ENCODE measurements at places on chromosomes 11 and 22.

DNA sequence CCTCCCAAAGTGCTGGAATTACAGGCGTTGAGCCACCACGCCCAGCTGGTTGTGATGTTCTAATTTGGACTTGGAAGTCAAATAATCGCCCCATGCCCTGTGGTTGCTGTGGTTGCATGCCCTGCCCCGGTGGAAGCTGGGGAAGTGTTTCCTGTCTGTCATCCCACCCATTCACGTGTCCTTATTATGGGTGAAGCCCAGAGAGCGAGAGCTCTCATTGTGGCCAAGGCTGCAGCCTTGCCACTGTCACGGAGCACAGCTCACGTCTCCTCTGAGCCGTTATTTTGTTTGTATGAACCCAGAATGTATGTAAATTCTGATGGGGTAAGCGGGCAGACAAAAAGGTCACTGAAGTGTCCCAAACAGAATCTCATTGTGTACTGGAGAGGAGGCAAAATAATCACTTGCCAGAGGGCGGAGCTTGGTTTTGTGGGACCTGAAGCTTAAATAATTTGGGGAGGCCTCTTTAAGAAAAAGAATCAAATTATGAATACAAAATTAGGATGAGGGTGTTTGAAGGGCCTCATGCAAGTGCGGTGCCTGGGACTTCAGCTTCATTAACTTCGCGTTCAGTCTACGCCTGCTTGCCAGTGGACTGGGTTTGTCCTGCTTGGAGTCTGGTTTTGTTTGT lies 25.8 kb upstream of the TREH start:
- DNase-seq: no peak

DNA sequence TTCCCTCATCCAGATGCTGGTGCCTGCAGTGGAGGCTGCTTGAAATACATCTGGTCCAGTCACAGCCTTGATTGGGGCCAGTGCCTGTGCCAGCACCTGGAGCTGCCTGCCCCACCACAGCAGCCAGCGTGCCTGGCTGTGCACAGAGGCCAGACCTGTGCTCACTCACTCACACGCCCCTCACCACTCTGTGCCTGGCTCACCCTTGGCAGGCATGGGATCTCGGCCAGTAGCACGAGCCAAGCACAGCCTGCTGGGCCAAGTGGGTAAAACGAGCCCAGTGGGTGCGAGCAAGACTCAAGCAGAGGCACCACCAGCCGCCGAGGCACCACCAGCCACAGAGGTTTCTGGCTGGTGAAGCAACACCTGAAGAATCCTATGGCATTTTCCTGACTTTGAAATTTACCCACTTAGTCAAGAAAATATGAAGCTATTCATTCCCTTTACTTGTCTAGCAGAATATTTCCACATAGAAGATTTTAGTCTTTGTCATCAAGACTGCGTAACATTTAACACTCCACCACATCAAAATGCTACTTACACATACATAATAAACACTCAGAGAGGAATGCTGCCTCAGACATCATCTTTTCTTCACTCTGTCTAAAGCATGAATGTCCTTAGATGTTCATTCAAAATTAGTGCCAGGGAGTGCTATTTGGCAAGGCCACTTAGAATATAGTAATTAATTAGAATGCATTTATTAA lies 424.3 kb upstream of the FAT3 start:
- DNase-seq: no peak

GRCh38 chr11:65295001-65295400 lies 19.7 kb upstream of the CDC42EP2 start:
- no peak for DNase-seq

DNA sequence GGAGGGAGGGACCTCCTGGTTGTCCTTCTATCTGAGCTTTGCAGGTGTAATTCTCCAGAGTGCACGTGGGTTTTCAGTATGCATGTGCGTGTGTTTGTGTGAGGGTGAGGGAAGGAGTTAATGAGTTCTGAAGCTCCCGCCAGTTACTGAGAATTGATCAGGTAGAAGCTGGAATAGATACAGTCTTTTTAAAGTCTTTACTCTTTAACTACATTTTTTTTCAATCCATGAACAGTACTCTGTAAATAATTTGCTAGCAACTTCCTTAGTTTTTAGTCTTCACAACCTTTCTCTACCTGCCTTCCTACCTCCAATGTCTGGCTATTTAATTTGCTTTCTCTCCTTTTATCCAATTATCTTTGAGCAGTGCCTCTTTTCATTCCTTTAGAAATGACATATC lies 25.5 kb downstream of the ARHGAP42 start:
- DNase-seq: no peak

DNA sequence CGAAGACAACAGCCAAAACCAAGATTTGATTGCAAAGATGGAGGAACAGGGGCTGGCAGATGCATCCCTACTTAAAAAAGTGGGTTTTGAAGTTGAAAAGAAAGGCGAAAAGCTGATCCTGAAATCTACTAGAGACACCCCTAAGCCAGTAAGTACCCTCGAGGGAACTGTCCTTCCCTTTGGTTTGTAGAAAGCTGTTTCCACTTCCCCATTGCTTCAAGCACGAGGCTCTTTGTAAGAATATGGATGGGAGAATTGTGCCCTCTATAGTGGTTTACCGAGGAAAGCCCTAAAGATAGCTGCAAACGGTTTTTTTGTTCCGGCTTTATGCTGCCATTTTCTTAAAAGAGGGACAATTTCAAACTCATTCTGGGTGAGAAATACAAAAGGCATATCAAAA lies 133.9 kb downstream of the WNT7B start:
- DNase-seq: no peak

DNA sequence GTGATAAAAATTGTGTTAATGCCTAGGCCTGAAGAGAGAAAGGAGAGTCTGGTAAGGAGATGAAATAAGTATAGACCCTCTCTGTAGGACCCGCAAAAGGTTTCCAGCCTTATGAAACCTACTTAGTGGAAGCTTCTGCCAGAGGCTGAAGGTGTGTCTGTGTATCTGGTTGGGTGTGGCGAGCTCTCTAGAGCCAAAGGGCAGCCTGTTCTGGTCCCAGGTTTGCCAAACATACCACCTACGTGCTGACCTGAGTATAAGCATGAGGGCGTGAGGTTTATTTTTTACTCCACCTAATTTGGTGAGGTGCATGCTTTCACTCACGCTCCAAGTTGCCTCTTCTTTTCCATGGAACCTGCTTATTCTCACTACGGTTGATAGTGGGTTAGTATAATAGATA lies 5.6 kb downstream of the CSTPP1 start:
- no peak for DNase-seq

- no peak for DNase-seq
Observed at GRCh38 chr22:43260331-43261231, 73.6 kb upstream of the TTLL12 start.

DNA sequence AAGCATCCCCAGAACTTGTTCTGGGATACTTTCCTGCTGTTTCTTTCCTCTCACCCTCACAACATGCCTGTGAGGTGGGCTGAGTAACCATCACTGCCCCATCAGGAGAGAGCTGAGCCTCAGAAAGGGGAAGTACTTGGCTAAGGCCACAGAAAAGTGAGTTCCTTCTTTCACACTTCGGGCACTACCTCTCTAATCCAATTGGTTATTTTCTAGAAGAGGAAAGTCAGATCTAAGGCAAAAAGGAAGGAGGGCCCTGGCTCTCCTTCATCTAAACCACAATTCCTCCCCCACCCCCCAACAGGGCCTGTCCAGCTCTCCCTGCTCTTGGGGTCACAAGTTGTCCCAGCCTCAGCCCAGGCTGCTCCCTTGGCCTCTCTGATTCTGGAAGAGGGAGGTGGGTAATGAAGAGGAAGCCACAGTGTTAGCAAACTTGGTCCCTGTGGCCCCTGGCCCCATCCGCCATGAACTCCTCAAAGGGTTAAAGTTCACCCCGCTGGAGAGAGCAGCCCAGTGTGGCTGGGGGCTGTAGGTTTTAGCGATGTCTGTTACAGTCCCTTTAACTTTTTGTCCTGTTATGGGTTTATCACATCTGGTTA lies 34.0 kb downstream of the SLC22A12 start:
- DNase-seq: no peak

DNA sequence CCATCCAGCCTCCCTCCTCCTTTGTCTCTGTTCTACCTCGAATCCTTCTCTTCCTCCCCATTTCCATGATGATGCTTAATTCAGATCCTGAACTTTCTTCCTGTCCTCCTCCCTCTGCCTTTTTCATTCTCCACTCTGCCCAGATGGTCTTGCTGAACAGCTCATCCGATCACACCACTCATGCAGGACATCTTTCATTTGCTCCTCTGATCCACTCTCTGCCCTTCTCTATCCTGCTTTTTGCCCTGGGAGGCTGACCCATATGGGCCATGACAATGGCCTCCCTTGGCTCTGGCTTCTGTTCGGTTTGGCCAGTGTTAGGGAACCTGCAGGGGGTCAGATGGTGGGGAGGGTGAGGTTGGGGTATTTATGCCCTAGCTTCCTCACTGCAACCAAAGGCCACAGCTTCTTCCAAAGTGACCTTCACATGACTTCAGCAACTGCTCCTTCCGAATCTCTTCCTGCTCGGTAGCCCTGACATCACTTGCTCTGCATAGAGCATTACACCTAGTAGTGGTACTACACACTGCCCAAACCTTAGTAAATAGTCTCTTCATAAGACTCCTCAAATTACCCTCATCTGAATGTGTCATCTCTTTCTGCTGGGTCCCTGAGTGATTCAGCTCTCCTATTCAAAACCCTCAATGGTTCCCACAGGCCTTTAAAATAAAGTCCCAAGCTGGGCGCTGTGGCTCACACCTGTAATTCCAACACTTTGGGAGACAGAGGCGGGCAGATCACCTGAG lies 32.7 kb upstream of the MICAL2 start:
- no peak for DNase-seq

- DNase-seq: no peak
Observed at GRCh38 chr22:38289583-38290082, 16.8 kb upstream of the TMEM184B start.

All from kidney capillary endothelial cell (primary cell).